ENCODE measurements at places on chromosomes 5 and 9.

DNA sequence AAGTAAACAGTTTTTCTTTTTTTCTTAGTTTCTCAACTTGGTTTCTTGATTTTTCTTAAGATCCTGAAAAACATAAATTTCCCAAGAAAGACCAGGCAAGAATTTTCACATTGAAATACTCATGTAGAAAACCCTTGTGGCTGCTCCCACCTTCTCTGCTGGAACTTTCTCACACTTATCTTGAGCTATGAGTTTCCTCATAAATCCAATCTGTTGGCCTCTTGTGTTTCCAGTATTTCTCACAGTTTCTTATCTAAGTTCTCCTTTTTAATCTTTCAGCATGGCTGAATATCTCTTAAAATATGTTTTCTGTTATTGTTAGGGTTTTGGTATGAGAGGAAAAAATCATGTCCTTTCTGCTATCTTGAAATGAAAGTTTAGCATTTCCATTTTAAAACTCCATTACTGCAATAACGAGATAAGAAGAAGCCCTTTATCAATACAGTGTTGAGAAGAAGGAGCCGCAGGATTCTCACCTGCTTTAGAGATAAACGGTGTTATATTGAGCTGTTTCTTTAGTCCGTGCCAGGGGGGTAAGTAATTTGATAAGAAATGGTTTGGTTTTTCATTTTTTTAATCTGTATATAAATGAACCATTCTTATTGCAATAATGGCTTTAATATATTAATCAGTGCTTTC, 89.3 kb downstream of the ALDH1A1 start:
- DNase-seq = no peak

- DNase-seq = no peak
These were observed 26.0 kb downstream of the CRHBP start for GRCh38 chr5:76978869-76979268.

GRCh38 chr5:142167458-142167857, 58.9 kb downstream of the NDFIP1 start:
- no peak for DNase-seq

DNA sequence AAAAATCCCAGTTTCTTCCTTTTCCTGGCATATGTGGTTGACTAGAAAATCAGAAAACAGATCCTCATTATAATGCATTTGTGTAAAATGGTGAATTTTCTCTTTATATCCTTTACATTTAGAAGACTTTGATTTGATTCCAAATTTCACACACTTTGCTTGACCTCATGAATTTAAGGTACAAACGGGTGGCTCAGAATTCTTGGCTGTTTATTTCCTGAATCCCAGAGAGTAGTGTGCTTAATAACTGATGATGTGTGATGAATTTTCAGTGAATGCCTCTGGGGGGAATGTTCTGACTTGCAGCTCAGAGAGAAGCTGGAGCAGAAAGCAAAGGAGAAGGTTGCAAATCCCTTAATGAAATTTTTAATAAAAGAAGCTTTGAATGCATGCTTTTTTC, 126.8 kb downstream of the SPATA31D1 start:
- DNase-seq = no peak

GRCh38 chr5:17330386-17330785, 113.0 kb downstream of the BASP1 start:
- no peak for DNase-seq

- DNase-seq = no peak
These were observed 417.0 kb upstream of the ADAMTSL1 start for GRCh38 chr9:18056993-18057369.

DNA sequence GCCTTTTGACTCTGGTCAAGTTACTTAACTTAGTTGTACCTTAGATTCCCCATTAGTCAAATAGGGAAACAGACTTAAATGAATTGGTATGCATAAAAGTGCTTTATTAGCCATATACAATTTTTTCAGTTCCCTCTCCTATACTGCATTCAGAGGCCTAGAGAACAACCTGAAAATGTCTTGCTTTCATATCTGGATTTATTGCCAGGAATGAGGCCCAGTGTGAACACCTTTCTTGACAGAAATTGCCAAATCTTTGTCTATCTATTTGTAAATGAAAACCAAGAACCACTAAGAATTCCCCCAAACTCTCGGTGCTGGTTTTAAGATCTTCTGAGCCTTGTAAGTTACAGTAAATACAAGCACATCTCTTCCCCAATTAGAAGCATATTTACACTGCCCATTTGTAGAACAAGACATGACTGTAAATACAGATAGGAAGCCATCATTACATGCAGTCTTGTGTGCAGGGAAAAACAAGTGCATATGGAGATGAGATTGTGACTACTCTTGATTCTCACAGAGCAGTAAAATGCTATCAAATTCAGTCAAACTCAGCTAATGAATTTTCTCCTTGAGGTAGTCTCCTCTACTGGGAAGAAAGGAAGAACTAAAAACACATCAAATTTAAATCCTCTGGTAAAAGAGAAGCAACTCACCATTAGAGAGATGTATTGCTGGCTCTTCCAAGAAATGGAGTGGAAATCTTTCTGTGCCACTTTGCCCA, 5.2 kb upstream of the FAM13B start:
- DNase-seq = no peak

DNA sequence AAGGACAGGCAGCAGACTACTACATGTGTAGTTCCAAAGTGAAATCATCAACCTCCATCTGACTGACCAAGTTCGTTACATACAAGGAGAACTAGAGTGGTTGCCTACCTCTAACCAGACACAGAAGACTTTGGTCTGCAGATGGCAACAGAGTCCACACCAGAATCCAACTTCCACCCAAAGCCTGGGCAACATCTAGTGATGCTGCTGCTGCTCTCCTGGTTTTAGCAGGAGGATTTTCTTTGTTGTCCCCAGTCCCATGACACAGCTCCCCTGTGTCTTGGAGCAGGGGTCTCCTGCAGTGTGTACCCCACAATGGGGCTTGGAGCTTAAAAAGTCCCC, 46.4 kb upstream of the APC start:
- DNase-seq = no peak

- no peak for DNase-seq
These were observed 167.3 kb downstream of the ROR2 start for GRCh38 chr9:91782708-91783214.

DNA sequence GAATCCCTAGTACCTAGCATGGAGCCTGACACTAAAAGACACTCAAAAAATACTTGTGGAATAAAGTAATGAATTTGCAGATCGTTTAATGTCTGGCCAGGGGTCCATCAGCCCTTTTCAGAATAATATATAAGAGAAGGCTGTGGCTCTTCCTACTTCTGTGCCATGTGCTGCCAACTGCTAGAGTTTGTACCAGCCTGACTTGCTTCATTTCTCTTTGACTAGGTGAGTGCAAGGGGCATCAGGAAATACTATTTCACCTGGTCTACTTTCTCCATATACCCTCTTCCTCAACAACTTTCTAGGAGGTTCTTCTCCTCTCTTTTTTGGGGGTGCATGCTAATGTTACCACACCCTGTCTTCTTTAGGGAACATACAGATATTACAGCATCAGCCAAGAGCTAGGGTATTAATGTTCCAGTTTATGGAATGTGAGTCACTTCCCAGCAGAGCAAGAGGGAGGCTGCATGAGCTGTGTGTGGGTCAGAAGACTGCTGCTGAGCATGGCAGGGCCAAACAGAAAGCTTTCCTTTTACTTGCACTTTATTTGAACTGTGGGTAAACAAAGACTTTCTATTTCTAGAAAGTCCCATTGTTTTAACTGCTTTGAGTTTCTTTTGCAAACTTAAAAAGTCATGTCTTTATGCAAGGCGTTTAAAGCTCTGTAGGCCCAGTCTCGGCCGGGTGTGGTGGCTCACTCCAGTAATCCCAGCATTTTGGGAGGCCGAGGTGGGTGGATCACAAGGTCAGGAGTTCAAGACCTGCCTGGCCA, 158.9 kb downstream of the ADAMTSL1 start:
- no peak for DNase-seq

DNA sequence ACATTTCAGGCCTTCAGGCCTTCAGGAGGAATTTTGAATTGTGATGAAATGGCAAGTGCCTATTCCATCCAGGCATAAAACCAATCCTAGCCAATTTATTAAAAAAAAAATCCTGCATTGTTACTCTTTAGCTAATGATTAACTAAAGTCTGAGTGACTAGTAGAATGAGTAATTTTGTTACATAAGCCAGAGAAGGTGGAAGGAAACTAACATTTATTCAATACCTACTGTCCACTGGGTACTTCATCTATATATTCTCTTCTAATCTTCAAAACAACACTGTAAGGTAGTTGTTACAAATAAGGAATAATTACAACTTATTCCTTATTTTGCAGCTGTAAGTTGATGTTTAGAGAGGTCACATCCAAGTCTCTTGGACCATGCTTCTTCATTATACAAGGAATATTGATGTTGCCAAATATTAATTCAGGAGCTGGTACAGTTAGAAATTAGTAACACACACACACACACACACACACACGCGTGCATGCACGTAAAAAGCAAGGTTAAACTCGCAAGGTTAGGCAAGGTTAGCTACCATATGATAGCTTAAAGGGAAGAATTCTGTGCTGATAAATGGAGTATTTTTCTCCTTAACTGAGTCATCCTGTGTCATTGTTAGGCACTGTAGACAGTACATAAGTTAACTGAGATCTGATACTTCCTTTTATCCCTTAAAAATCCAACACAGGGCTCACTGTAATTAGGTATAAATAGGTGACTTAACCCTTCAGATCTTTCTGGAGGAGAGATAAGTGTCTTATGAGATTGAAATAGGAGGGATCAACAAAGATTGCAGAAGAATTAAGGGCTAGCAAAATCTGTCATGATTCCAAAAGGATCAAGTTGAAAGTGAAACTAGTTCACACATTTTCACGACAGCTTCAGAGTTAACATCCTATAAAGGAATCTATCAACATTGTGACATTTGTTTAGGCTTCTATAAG, 596.9 kb downstream of the PDE4D start:
- DNase-seq = no peak

DNA sequence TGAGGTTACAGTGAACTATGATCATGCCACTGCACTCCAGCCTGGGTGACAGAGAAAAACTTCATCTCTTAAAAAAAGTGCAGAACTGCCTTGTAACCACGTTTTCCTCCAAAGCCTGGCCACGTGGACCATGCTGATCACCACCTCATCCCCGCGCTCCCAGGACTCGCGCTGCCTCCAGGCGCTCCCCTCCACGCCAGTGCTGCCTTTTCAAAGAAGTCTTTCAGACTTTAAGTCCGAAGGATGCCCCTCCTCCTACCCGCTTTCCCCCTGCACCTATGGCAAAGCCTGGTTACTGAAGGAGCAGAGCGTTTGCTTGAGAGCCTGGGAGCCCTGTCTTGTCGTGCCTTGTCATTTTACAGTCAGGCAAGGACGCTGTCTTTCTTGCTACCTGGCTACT, 43.8 kb downstream of the HABP4 start:
- DNase-seq = no peak

- DNase-seq = no peak
These were observed 3.6 kb downstream of the TRIO start for GRCh38 chr5:14146725-14147124.

- no peak for DNase-seq
These were observed 34.2 kb downstream of the CORO2A start for GRCh38 chr9:98158071-98158831.

GRCh38 chr9:121917375-121918335, 175.5 kb downstream of the TTLL11 start:
- DNase-seq = no peak

DNA sequence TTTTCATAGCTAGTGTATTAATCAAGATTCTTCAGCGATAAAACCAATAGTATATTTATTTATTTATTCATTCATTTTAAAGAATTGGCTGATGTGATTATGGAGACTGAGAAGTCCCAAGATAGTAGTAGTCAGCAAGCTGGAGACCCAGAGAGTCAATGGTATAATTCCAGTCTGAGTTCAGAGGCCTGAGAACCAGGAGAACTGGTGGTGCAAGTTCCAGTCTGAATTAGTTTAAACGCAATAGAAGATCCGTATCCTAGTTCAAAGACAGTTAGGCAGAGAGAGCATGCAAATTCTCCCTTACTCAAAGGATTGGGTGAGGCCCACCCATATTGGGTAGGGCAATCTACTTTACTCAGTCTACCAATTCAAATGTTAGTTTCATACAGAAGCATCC, 364.2 kb upstream of the RPS23 start:
- DNase-seq = no peak

DNA sequence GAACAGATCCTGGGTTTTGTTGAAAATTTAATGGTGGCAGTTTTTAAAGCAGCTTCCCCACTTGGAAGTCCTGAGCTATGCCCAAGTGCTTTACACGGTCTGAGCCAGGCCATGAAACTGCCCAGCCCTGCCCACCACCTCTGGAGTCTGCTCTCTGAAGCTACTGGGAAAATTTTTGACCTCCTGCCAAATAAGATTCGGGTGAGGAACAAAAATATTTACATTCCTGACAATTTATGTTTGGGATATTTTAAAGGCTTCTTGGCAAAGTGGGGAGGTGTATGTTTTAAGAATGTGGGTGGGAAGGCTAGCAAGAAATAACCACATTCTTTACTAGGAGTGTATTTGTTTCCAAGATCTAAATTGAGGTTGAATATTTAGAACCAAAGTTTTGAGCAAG, 50.0 kb downstream of the HACD4 start:
- DNase-seq = no peak

GRCh38 chr5:14545862-14546261, 35.7 kb upstream of the OTULINL start:
- DNase-seq = no peak

DNA sequence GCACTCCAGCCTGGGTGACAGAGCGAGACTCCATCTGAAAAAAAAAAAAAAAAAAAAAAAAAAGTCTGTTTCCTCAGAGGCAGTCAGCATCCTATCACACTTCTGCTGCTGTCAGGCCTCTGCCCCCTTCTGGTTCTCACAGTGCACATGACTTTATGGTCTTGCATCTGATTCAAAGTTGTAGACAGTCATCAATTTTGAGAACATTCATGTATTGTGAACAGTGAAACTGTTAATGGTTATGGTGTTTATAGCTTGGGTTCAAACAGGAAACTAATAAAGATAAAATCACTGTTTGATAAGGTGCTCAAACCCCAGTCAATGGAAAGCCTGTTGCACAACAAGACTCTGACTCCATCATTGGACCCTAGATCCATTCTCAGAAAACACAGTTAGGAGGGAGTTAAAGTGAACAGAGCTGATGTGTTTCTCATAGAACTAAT, 61.4 kb downstream of the FOXD1 start:
- no peak for DNase-seq

- no peak for DNase-seq
These were observed 254.1 kb upstream of the DAPK1 start for GRCh38 chr9:87243602-87244001.

GRCh38 chr5:119418606-119419100, 33.6 kb upstream of the HSD17B4 start:
- DNase-seq = no peak

GRCh38 chr9:16530669-16531642, 339.5 kb downstream of the BNC2 start:
- DNase-seq = no peak

DNA sequence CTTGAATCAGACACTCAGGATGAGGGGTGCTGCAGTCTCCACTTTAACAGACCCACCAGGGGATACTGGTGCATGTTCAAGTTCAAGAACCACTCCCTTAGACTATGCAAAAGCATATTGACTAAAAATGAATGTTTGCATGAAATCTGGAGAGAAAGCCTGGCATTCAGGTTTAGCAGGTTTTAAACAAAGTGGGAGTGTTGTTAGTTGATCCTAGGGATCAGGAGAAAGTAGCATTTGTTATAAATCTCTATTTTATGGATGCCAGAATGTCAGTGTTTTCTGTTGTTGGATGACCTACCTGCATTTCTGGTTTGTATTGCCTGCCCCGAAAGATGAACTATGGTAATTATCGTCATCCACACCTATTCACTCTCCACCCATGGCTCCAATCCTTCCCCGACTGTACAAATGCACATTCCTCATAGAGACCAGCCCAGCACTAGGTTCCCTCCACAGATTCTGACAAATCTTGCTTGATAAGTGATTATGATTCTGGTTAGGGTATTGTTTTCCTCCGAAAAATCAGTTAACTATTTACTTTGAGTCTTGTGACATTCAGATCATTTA, 17.2 kb downstream of the TMEM252 start:
- no peak for DNase-seq
